ENCODE measurements at places on chromosomes 4 and X.

- no peak for DNase-seq
These were observed 90.1 kb upstream of the EFHC2 start for GRCh38 chrX:44433556-44433955.

GRCh38 chr4:123072060-123072459 lies 149.7 kb upstream of the NUDT6 start:
- DNase-seq: no peak

GRCh38 chr4:102871772-102872171 lies 3.0 kb downstream of the CISD2 start:
- no peak for DNase-seq

- no peak for DNase-seq
These were observed 2.1 kb downstream of the PNMA6F start for GRCh38 chrX:153319295-153320046.

DNA sequence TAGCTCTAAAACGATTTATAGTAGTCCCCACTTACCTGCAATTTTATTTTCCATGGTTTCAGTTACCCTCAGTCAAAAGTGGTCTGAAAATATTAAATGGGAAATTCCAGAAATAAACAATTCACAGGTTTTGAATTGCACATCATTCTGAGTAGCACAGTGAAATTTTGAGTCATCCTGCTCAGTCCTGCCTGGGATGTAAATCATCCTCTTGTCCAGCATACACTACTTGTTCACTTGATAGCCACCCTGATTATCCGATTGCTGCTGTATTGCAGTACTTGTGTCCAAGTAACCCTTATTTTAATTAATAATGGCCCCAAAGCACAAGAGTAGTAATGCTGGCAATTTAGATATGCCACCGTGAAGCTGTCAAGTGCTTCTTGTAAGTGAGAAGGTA lies 23.5 kb upstream of the BDH2 start:
- DNase-seq: no peak

DNA sequence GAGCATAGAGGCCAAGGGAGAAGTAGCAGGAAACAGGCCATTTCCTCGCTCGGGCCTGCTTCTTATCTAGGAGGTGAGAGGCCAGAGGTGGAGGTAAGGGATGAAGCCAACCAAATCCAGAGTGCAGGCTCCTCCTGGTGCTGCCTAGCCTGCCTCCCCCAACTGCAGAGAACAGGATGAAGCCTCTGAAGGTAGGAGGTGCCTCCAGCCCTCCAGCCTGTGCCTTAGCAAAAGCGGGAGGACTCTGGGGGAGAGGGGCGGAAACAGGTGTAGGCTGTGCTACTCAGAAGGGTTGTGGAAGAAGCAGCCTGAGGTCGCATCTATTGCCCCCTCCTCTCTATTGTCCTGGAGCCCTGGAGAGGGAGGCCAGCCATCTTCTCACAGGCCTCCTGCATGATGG lies 2.9 kb upstream of the MTM1 start:
- no peak for DNase-seq

DNA sequence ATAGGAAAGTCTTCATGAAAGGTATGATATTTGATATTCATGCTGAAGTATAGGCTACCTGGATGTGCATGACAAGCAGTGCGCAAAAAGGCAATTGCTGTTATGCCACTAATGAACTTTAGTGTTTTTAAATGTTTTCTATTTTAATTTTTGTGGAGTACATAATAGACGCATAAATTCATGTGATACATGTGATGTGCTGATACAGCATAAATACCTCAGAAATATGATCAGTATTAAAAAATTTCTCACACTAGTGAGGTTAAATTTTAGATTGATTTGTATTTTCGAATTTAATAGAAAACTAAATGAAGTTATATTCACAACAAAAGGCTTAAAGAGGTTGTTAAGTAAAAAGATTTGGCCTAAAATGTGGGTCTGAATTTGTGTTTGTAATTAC lies 2.2 kb downstream of the UGT2A1 start:
- DNase-seq: no peak

- no peak for DNase-seq
These were observed 26.2 kb downstream of the FBXW7 start for GRCh38 chr4:152509595-152510225.

- no peak for DNase-seq
These were observed 1022.4 kb upstream of the DIAPH2 start for GRCh38 chrX:95662200-95662599.

DNA sequence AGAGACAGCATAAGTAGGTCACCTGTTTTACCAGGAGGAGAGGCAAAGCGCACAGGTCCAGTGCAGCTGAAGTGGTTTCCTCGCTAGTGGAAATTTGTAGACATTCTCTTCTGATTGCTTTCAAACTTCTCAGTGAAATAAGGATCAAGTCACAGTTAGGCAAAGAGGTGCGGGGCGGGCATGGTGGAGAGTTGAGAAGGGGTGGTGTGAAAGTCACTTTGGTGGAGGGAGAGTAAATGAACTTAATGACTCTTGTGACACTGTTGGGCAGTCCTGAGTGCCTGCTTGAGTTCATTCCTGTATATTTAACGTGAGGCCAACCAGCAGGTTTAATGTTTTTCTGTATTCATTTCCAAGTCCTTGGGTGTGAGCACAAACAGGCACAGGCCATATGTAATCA lies 235.6 kb downstream of the TRIML1 start:
- DNase-seq: no peak

DNA sequence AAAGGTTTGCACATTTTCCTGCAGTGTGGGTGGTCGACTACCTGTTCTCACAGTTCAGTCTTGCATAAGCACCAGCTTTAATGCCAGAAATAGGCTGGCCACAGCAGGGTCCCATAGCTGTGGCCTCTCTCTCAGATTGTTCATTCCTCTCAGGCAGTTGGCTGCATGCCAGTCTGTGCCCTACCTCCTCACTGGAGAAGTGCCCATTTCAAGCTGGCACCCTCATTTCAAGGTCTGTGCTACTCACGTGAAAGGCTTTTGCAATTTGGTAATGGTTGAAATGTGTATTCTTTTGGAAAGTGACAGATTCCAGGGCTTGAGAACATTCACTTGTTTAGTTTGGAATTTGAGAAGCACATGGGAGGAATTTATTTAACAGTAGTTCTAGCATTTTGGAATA lies 28.9 kb upstream of the MTMR1 start:
- DNase-seq: no peak

- DNase-seq: no peak
These were observed 442 bp downstream of the NDUFB11 start for GRCh38 chrX:47143894-47144625.

- no peak for DNase-seq
These were observed 69.9 kb downstream of the TEX13A start for GRCh38 chrX:105150557-105150956.

- no peak for DNase-seq
These were observed 242.8 kb downstream of the ADGRL3 start for GRCh38 chr4:61442936-61443335.

GRCh38 chr4:98873059-98873458 lies 55.9 kb downstream of the EIF4E start:
- DNase-seq: no peak

GRCh38 chr4:158013858-158014257 lies 159.0 kb downstream of the GASK1B start:
- no peak for DNase-seq

- no peak for DNase-seq
These were observed 205.7 kb downstream of the SOX3 start for GRCh38 chrX:140298960-140299825.

- DNase-seq: no peak
These were observed 6.7 kb upstream of the LRBA start for GRCh38 chr4:151021637-151022334.

GRCh38 chr4:38857354-38858096 lies 908 bp upstream of the TLR6 start:
- DNase-seq: peak; percentile 44

DNA sequence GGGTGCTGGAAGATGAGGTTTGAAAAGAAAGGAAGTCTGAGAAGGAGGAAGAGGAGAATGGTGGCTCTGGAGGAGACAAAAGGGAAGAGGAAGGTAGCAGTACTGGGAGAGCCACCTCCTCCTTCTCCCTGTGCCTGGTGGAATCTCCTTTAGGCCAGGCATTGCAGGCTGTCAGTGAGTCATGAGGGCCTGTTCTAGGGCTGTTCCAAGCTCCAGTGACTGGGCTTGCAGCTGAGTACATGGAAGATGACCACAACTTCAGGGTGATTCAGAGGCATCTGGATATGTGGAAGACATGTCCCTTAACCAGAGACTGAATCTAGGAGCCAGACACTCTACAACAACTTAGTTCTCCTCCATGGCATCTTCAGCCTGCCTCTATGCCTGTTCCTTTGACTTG lies 107.8 kb downstream of the EFNB1 start:
- no peak for DNase-seq

DNA sequence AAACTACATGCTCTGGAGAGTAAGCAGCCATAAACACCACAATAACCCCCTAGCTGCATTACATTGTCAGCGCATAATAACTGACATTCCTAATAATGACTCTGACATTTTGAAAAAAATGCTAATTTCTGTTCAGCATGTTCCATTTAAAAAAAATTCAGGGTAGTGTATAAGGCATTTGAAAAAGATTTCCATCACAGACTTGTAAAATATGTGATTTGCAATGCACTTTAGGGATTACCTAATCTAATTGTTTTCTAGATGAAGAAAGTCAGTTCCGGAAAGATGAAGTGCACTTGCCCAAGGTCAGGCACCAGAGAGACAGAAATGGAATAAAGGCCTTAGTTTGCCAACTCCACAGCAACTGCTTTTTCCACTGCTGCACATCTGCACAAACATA lies 55.3 kb downstream of the FANCB start:
- no peak for DNase-seq

GRCh38 chrX:134186362-134187121 lies 50.4 kb upstream of the CCDC160 start:
- peak; percentile 60 for DNase-seq

GRCh38 chrX:110414679-110415439 lies 56.2 kb downstream of the RTL9 start:
- DNase-seq: no peak

DNA sequence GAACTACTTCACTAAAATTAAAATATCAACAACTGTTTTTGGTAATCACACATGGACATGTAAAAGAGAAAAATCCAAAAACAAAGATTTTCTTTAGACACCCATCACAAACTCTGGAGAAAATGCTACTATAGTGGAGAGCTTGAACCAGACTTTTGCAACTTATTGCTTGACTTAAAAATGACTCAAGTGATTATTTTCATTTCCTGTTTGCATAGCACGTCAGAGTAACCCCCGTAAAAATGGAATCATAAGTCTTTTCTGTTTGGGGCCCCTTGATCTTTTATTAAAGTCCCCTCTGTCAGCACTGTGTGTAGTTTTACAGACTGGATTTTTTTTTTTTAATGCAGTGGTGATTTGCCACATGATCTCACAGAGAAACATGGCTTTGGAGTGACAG lies 79.5 kb downstream of the PRKG2 start:
- no peak for DNase-seq

GRCh38 chr4:102469806-102470205 lies 31.4 kb upstream of the NFKB1 start:
- DNase-seq: no peak

DNA sequence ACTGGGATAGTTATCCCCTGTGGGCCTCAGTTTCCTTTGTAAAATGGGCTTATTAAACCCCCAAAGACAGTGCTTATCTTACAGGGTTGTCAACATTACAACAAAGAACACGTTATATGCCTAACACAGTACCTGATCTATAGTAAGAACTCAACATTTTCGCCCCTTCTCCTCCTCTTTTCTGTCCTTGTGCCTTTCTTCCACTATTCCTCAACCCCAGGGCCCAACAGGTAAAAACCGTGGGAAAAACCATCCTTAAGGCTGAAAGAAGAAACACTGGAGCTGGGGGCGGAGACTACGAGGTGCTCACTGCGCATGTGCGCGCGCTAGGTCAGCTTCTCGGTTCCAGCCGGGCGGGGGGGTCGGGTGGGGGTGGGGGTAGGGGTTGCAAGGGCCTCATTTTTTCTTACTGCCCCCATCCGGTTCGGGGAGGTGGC lies 426 bp upstream of the XIAP start:
- no peak for DNase-seq

GRCh38 chrX:105662248-105662647 lies 160.1 kb upstream of the NRK start:
- no peak for DNase-seq

GRCh38 chrX:146614663-146615478 lies 194.7 kb upstream of the CXorf51B start:
- DNase-seq: no peak

DNA sequence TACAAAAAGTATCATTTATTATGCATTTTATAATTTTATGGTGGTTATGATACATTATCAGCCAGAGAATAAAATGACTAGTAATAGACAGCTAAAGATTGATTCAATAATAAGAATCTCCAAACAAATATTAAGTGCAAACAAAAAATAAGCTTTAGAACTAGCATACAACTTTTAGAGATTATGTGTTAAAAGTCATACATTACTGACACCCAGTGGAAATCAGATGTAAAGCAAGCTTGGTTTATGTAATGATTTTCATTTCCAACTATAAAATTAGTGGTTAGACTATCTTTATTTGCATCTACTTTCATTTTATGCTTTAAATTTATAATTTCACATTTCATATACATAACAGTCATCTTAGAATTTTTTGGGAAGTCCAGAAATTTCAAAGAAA lies 57.7 kb downstream of the IL13RA2 start:
- no peak for DNase-seq

DNA sequence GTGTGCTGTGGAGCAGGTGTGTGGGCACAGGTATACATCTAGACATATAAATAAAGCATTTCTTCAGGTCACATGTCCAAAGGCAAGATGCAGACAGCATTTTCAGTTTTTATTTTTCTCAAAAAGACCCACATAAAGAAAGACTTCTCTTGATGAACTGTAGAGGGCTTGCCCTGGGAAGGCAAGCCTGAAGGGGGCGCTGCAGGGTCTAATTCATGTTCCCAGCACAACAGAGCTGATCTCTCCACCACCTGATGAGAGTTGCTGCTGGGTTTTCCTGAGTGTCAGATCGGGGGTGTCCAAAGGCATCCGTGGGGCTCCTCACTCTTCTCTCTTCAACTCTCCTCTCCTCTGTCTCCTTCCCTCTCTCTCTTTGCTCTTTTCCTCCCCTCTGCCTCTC lies 26.6 kb downstream of the ADRA2C start:
- DNase-seq: no peak

DNA sequence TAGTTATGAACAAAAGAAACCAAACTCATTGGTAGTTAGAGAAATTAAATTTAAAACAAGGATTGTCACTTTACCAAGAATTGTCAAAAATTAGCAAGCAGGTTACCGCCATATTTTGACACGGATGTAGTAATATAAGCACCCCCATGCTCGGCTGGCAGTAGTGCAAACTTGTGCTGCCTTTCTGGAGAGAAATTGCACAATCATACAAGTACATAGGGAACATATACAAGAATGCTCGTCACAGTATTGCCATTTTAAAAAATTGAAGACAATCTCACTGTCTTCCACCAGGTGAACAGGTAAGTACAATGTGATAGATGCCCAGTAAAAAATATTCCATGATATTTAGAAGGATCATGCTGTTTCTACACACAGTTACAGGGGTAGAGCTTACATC lies 55.6 kb upstream of the SLC39A8 start:
- DNase-seq: no peak

GRCh38 chr4:36165631-36166005 lies 78.7 kb downstream of the ARAP2 start:
- DNase-seq: no peak

- no peak for DNase-seq
These were observed 44.5 kb upstream of the BLTP1 start for GRCh38 chr4:122107680-122108079.
